ENCODE measurements at places on chromosomes 2 and 18. TPM values are rescaled to one million over a fixed set of nuclear protein-coding genes. Genes with fewer than 3 reads are reported as not detected.

Gene SP140L
- 3.4 TPM for total RNA-seq

Gene MLPH
- total RNA-seq = 114 TPM

Gene TCF7L1
- 2.2 TPM for total RNA-seq

Gene CYTIP
- total RNA-seq = 0.38 TPM

Gene PSMA8
- not detected for total RNA-seq

Gene CXCR1
- not detected for total RNA-seq

Gene ALK
- not detected for total RNA-seq

Gene TPO
- total RNA-seq = not detected

Gene ARHGEF4
- 1.1 TPM for total RNA-seq
